Activated CD4-positive, alpha-beta memory T cell treated with anti-CD3 and anti-CD28 coated beads, Interleukin-2, amount 10 ng/mL, durations not matched to agents 7 days and 5 days (primary cell): ENCODE measurements at places on chromosomes 2 and 18. TPM values are rescaled to one million over a fixed set of nuclear protein-coding genes. Genes with fewer than 3 reads are reported as not detected.

DNA sequence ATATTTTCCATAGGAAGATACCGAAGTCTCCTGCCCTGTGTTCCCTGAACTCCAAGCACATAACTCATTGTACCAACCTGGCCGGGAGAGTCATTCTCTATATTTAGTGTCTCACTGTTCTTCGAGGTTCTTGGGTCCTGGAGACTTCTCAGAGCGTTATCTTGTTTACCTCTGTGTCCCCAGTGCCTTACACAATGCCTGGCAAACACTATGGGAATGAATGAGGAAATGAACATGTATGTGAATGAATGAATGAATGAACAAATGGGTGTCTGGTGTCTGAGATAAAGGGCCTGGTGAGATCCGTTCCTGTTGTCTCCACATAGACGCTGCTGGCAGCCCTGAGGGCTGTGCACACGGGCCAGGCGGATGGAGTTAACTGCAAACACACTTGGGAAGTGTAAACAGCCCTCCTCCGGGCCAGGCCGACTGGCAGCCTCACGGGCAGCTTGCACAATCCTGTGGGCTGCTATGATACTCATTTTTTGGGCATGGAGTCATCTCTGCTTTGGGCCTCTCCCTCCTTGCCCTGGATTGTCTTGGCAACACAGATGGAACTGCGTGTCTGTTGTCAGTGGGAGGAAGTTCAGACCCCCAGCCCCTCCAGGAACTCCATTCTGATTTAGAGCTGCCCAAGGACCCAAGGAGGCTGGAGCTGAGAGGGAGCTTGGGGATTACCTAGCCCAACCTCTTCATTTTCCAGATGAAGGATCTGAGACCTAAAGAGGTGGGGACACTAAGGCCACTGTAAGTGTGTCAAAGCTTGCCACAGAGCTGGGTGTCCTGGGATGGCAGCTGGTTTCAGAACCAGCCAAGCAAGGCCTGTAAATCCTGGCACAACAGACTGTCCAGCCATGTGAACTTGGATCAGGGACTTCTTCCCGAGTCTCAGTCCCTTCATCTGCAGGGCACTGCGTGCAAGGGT, 124.4 kb downstream of the INHBB start:
- DNase-seq, result no peak

DNA sequence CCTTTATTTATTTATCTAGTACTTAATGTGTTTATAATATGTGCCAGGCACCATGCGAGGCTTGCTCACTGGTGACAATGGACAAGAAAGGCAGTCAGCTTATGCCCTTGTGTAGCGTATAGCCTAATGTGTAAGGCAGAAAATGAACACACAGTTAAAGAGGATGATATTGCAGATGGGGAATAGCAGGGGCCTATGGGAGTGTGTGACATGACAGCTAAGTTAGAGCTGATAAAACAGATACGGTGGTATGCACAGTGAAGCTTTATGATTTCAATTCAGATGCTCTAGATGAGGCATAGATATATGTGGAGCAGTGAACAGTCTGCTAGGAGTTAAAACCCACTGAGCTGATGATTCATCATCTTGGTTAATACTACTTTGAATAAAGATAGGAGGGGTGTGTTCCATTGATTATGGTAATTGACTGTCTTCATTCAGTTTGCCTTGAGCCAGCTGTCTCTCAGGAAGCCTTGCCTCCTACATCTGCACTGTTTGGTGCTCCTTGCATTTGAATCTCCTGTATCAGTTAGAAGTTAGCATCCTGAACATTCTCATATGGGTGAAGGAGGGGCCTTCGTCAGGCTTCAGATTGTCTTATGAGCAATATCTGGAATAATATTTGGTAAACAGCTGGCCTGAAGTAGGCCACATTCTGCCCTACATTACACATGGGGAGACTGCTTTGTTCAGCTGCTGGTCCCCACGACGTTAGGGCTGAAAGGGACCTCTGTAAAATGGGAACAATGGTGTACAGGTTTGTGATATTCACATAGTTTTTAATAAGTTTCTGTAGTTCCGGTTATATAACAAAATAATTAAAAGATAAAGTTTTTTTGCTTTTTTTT, 13.2 kb downstream of the MAP4K4 start:
- DNase-seq, result no peak

DNA sequence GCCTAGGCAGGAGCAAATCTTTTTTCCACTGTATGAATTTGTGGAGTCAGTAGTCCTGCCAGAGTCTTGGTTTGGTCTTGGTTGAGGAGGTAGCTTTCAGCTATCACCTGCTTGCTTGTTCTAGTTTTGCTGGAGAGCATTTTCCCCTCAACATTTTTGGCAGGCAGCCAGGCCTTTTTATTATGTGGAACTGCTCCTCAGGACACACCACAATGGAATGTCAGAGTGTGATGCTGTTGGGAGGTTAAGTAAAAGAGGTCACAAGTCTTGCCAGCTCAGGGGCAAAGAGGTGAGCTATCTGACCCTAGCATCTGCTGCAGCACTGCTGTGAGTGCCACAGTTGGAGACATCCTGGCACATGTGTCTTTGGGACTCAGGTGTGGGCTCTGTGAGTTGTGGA, 258.0 kb downstream of the CNTNAP5 start:
- DNase-seq, result no peak

- no peak for DNase-seq
Observed at GRCh38 chr2:186135686-186136085, 350.4 kb upstream of the ZC3H15 start.

Gene DPP10
- not detected for total RNA-seq

DNA sequence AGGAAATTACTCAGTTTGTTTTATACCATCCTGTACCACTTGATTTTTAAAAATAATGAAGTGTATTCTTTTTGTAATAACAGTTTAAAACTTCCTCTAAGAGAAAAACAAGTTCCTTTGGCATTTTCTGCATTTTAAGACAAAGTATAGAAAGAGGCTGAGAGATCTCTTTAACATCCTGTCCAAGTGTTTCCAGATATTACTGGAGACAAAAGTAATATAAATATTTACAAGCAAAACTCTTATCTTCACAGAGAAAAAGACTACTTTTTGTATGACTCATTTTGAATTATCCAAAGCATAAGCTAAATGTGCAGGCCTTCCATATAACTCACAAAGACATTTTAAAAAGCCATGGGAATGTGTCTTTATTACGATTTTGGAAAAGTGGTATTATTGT, 221.1 kb downstream of the RDH14 start:
- DNase-seq, result no peak

Gene GAL3ST2
- 0.58 TPM for total RNA-seq

Gene IL36RN
- not detected for total RNA-seq

Gene CHMP1B
- 28.0 TPM for total RNA-seq

GRCh38 chr18:48983793-48984437, 33.1 kb upstream of the SMAD7 start:
- no peak for DNase-seq

DNA sequence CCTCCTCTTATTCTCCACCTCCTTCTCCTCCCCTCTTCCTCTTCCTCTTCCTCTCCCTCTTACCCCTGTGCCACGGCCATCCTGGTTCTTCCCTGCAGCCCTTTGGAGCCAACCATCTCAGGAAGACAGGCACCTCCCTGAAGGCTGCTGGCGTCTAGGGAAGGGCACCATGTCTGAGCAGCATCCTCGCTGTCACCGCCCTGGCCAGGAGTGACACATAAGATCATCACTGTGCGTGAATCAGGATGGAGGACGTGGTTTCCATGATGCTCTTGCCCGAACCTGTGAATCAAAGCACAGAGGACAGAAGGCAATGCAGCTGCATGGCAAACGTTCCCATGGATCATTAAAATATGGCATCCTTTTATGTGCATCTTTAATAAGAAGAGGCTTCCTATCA, 236.0 kb downstream of the SH3BP4 start:
- DNase-seq, result no peak

- DNase-seq, result no peak
Observed at GRCh38 chr2:15128846-15129245, 432.3 kb downstream of the NBAS start.

GRCh38 chr18:33666915-33667314, 88.9 kb downstream of the ASXL3 start:
- DNase-seq, result no peak

GRCh38 chr2:111122631-111123421, 2.1 kb downstream of the BCL2L11 start:
- DNase-seq, result peak; percentile 36

Gene LAMA3
- total RNA-seq, result 0.18 TPM

Gene DLX1
- total RNA-seq, result not detected

Gene CAB39
- 161 TPM for total RNA-seq

Gene CCNT2
- total RNA-seq, result 37.4 TPM

DNA sequence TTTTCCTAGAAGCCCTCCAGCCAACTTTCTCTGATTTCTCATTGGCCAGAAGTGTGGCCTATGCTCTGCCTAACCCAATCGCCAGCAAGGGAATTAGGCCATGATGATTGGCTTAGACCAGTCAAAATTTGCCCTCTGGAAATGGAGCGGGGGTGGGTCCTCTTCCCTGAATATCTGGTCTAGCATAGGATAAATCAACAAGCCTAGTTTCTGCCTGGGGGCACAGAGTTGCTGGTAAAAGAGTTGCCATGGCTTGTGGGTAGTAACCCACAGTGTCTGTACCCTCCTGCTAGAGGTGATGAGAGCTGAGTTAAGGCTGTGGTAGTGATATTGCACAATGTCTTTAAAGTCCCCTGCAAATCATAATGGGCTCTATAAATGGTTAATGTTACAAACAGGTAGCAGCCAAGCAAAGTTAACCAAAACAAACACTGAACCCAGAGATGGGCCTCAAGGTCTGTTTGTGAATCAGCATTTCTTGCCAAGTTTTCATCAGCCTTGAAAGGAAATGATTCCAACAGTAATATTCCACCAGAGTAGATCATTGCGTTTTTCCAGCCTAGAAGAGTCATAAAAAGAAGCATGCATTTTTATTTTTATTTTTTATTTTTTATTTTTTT, 19.3 kb downstream of the GALM start:
- no peak for DNase-seq

DNA sequence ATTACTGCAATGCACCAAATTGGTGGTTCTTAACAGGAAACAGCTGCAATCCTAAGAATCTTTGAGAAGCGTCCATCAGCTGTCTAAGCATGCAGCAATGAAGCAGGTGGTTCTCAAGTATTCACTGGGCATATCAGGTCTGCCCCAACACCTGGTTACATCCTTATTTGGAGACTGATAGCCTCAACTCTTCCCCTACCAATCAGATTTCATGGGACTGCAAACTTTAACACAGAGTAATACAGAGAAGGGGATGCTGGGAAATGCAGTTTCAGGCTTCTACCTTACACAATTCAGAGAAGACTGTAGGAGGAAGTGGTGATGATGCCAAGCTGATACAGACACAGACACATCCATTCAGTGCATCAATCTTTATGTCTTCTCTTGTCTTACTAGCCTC, 240.5 kb downstream of the BCL2 start:
- no peak for DNase-seq
